ENCODE measurements at places on chromosomes 13 and 19.

GRCh38 chr13:46134961-46135522 is 30.2 kb upstream of the CPB2 start:
- no peak for DNase-seq

GRCh38 chr19:42274065-42274682 is 5.1 kb downstream of the CIC start:
- DNase-seq = no peak

- no peak for DNase-seq
These were observed 5.5 kb downstream of the DLEU7 start for GRCh38 chr13:50838031-50838430.

DNA sequence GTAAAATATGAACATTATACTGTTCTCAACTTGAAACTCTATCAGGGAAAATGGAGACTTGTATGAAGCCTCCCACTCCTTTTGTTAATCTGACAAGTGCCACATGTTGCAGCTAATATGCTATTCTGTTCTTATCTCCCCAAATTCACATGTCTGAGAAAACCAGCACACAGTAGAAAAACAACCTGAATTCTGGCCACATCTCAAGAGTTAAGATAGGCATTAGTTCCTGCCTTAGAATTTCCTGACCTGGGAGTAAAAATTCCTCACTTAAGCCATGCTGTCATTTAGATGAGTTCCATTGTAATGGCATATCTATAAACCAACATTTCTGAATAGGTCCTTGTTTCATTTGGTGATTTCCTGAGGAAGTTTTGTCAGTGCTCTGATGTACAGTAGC is 1098.5 kb downstream of the EFNB2 start:
- no peak for DNase-seq

- DNase-seq = no peak
These were observed 135.9 kb downstream of the DLEU7 start for GRCh38 chr13:50707628-50708027.

DNA sequence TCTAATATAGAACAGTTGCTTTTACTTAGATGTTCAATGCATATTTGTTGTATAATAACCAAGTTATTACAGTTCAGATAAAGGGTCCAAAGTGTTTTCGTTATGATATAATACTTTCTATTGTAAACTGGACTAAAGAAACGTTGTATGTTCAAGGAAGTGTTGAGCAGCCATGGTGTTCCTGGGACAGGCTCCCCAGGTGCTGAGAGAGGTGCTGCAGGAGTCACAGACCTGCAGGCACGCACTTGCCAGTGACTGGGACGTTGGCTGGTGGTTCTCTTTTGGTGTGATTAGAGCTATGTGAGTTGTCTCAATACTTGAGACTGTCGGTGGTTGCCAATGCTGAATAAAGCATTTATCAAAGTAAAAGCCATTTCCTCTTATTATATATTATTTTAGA is 9.5 kb downstream of the ING1 start:
- no peak for DNase-seq

GRCh38 chr19:45468159-45468651 is 409 bp downstream of the FOSB start:
- peak; percentile 37 for DNase-seq

GRCh38 chr19:444677-445210 is 16.1 kb downstream of the SHC2 start:
- no peak for DNase-seq

- no peak for DNase-seq
These were observed at the start of gene RSPH6A for GRCh38 chr19:45814851-45815480. RSPH6A (minus strand) TSS chr19:45815308; CDS start chr19:45815176, 132 bp downstream.

GRCh38 chr13:44236801-44237207 is 136.8 kb upstream of the SERP2 start:
- peak; percentile 63 for DNase-seq

GRCh38 chr19:55372316-55373081 is 2.2 kb upstream of the IL11 start:
- no peak for DNase-seq

DNA sequence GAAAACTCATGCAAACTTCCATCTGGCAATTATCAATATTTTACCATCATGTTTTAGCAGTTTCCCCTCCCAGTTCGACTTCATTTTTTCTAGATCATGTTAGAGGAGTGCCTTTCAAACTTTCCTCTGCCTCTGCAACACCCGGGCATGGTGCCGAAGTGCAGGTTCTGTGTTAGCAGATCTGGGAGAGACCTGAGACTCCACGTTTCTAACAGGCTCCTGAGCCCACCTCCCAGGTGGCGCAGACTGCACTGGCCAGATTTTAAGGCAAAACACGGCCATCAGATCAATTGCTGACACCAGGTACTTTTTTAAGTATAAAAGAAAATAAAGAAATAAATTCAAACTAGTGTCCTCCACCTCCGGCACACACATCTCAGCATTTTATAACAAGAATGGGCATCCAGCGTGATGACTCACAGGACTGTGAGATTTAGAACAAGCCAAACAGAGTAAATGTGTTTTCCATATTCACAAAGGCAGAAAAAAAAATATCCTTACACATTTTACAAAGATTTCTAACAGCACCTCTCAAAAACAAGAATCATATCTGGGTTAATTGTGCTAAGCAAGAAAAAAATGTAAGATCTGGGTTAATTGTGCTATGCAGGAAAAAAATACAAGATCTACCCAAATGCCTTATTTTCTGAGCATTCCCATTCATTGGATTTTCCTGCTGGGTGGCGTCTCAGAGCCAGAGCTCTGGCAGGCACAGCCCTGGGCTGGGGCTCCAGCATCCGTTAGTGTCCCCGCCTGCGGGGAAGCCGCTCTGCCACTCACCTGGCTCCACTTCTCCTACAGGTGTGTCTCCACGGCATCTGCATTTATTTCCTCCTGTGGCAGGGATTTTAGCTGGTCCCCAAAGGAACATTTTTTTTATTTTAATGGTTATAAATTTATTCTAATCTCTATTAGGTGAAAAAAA is 127.9 kb upstream of the SOX1 start:
- DNase-seq = no peak

GRCh38 chr19:54124393-54124792 is 8.8 kb downstream of the PRPF31 start:
- DNase-seq = no peak

- DNase-seq = no peak
These were observed 693.1 kb upstream of the SLC10A2 start for GRCh38 chr13:103759361-103759760.

DNA sequence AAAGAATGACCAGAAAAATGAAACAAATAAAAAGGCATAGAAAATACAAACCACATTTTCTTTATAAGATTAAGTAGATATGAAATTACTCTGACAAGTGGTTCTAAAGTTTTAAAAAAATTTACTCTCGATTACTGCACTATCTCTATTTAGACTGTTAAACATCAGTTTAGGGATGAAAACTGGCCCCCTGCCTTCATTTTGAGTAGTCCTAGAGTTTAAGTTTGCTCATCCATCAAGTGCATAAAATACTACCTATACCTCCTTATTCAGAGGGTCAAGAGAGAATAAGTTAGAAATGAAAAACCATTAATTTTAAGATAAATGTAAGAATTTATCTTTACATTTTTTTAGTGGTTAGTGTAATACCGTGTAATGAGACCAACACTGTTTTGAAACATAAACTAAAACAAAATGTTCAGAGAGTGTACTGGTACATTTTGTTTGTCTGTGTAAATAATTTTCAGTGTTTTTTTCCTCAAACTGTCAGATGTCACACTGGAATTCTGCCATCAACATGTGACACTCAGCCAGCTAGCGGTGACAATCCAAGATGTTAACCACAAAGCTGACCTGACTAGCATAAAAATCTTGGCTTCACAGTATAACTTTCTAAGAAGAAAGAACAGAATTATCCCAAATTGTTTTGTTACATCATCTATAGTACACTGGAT is 184.8 kb upstream of the PCDH20 start:
- no peak for DNase-seq

GRCh38 chr13:86737334-86737932 is 933.7 kb upstream of the SLITRK5 start:
- no peak for DNase-seq

DNA sequence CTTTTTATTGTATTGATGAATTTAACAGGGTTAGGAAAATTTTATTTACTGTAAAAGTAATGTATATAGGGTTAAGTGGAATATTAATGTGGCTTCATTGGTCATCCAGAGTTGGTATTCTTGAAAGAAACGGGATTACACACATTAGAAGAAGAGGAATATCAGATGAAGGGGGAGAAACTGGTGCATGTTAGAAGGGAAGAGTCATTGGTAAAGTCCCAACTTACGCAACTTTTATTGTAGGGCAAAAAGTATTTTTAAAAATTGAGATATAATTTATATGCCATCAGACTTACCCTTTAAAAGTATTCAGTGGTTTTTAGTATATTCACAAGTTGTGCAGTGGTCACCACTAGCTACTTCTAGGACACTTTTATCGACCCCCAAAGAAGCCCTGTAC is 47.3 kb downstream of the DNAJC3 start:
- no peak for DNase-seq

GRCh38 chr13:105327581-105328126 is 1207.8 kb downstream of the EFNB2 start:
- DNase-seq = no peak

GRCh38 chr13:43388282-43389034 is 365.1 kb downstream of the DNAJC15 start:
- no peak for DNase-seq

- DNase-seq = no peak
These were observed 1.9 kb downstream of the JSRP1 start for GRCh38 chr19:2254064-2254872.

GRCh38 chr19:15622991-15623390 is 8.0 kb downstream of the CYP4F8 start:
- DNase-seq = no peak

- DNase-seq = no peak
These were observed 1.5 kb downstream of the ZIC5 start for GRCh38 chr13:99969919-99970650.

GRCh38 chr19:35155441-35155840 is 906 bp downstream of the FXYD5 start:
- DNase-seq = peak; percentile 41

DNA sequence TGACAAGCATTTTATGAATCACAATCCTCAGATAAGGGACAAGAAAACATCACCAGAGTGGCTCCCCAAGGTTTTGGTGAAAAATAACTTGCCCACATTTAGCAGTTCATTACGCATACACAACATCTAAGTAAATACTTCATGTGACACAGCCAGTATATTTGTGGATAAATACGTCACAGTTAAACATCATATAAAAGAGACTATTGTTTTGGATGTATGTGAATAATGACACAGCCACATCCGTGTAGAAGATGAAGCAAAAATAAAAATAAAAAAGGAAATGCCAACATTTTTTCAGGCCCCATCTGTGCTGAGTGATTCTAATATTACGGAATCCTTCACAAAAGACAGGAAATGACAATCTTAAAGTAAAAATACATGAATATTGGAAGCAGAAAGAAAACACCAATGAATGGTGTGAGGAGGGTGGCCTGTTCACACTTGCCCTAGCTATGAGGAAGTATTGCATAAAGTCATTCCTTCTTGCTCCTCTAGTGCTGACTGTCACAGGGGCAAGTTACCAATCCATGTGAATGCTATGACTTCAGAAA is 457.1 kb downstream of the KLF12 start:
- DNase-seq = no peak

DNA sequence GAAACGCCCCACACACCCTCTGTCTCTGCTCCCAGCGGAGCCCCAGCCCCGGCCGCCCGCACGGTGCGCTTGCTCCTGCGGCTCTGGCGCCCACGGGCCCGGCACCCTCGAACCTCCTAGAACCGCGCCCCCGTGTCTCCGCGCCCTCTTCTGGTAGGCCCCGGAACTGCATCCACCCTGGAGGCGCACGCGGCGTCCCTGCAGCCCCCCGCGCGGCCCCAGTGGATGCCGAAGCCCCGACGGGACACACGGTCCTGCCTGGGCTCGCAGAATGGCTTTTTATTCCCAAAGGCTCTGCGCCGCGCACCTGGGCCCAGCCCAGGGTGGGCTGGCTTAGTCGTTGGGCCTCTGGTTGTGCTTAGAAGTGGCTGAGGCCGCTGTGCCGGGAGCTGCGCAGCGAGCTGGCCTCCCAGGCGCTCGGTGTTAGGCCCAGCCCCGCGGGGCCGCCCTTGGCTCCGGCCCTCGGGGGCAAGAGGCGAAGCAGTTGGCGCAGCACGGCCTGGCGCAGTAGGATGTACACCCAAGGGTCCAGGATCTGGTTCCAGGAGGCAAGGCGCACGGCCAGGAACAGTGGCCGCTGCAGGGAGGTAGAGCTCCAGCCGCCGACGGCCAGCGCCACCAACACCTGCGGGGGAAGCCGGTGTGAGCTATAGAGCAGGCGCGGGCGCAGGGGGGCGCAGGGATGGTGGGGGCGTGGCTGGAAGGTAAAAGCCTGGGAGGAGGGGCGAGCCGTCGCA is 2.8 kb downstream of the PTGER1 start:
- peak; percentile 72 for DNase-seq

Measured in inflammatory macrophage (primary cell).